Endothelial cell of umbilical vein (primary cell): ENCODE measurements at places on chromosomes 12 and 14.

DNA sequence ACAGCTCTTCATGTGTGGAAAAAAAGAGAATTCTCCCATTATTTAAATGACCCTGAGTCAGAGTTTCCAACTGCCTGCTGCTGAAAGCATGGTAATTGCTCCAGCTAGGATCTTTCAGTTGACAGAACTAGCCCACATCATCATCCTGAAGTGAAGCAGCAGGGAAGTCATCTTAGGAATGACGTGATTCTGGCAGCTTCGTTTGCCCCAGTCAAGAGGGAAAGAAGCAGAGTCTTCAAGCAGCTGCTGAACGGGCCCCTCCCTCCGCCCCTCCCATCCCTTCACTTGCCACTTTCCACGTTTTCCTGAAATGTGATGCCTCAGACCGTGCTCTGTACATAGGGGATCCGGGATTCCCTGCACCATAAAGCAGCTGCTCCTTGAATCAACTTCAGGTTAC lies 455.0 kb upstream of the TMEM132C start:
- DNase-seq = no peak

- DNase-seq = no peak
Observed at GRCh38 chr14:24632761-24633160, 1.2 kb downstream of the GZMB start.

GRCh38 chr12:88472248-88472647 lies 108.0 kb downstream of the KITLG start:
- no peak for DNase-seq

- no peak for DNase-seq
Observed at GRCh38 chr14:88864198-88864597, 39.7 kb downstream of the TTC8 start.

DNA sequence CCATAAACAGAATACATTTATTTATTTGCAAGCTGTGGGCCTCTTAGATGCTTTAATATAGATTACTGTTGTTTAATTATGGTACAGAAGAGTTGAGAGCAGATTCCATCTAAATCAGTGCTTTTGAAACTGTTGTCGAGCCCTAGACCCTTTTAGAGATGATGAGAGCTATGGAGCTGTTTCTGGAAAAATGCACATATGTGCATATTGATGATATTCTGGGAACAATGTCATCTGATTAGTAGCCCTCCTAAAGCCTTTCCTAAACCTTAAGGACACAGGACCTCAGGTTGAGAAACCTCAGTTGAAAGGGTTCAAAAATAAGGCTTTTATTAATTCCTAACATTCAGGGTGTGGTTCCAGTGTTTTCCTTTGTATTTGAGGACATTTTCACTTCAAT lies 11.7 kb downstream of the PRKCH start:
- DNase-seq = no peak

- DNase-seq = no peak
Observed at GRCh38 chr12:50636505-50636904, 127.4 kb upstream of the ATF1 start.

DNA sequence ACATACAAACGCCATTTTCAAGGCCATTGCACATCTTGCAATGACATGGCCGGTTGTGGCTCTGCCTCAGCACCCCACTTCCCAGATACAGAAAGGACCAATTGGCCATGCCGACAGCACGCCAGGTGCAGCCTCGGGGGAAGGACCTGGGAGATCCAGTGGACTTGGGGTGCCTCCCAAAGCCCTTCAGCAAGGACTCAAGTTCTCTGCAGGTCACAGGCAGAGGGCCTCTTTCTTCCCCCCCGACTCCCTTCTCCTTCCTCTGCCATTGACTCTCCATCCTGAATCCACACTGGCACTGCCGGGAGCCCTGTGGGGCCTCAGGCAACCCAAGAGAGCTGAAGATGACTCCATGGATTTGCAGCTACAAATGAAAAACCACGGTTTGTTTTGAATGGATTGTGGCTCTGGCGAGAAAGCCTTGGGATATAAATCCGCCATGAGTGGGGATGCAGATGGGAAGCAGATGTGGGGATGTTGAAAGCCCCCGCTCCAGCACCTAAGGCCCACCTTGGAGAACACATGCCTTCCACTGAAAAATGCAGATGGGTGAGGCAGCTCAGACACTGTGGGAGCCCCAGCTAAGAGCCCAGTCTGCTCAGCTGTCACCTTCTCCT lies 35.1 kb upstream of the LTBP2 start:
- no peak for DNase-seq

GRCh38 chr12:29152223-29152868 lies 3.3 kb downstream of the FAR2 start:
- no peak for DNase-seq

- no peak for DNase-seq
Observed at GRCh38 chr12:81176796-81177195, 98.9 kb downstream of the ACSS3 start.

GRCh38 chr12:109858764-109859163 lies 21.6 kb downstream of the GLTP start:
- DNase-seq = no peak

- no peak for DNase-seq
Observed at GRCh38 chr12:112740387-112740934, 51.1 kb upstream of the RPH3A start.

DNA sequence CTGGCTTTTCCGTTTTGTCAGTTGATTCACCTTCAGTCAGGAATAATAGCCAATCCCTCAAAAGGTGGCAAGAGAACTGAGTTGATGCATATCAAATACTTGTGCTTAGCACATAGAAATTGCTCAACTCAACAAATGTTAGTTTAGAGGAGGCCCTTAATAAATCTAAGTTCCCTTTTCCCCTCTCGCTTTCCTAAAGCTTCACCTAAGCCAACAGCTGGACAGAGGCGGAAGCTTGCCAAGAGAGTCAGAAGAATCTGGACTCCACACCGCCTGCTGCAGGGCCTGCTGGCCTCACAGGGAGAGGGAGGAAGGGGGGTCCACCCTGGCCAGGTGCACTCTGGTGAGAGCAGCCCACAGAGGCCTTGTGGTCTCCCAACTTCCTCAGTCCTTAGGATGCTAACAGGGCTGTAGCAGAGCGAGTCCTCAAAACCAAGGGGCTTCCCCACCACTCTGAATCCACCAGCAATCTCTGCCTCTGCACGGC lies 213.1 kb downstream of the CHST11 start:
- no peak for DNase-seq

- DNase-seq = no peak
Observed at GRCh38 chr12:94244165-94245133, 96.1 kb downstream of the PLXNC1 start.

DNA sequence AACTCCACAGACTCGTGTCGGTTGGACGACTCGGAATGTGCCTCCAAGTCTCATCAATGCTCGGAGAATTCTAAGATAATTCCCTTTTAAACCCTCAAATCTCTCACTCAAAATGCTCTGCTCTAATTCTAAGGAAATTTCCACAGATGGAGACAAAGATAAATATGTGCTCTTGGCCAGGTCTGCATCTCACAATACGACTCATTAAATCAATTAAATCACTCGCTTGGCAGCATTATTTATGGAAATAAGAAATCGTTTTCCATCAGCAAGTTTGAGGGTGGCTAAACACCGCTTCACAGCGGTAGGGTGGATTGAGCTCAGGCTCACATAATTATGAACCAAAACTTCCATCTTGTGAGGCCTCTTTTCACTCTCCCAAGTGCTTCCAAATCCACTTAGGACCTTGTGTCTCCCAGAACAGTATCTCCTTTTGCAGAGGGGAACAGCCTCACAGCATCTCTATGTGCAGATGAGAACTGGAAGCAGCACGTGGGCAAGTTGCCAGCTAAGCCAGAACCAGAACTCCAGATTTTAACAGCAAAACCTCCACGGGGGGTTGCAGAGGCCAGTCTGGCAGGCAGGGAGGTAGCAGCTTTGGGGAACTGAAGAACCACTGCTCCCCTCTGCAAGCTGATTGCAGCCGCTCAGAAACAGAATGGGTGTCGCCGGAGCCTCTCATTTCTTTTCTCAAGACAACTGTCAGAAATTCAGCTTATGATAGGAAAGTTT lies 43.8 kb downstream of the RIMBP2 start:
- no peak for DNase-seq

DNA sequence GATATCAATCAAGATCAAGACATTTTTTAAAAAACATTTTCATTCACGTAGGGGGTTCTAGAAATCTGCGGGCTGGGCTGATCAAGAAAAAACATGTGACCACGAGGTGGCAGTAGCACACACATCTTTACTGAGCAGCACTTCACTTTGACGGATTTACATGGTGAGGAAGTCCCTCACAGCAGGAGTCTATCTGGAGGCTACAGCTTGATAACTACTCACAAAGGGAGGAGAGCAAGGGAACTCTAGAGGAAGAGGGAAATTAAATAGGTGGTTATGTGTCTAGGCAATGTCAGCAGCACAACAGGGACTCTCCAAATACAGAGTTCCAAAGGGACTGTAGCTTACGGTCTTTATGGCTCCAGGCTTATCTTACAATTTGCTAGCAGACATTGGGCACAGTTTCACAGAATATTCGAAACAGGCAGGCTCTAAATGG lies 248.1 kb downstream of the DPY19L2 start:
- DNase-seq = peak; percentile 80

DNA sequence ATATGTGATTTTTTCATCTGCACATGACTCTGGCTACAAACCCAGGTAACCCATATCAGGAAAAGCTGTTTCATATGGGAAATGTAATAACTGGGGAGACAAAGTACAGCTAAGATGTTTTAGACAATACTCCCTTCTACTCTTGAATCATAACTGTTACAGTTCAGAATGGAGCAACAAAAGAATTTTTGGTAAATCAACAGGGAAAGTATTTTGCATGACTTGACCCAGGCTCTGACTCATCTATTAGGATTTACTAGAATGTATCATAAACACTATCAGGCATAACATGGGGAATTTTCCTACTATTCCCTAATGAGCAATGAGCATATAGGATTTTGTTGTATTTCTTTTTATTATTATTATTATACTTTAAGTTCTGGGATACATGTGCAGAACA lies 553.0 kb downstream of the SLC16A7 start:
- DNase-seq = peak; percentile 82

DNA sequence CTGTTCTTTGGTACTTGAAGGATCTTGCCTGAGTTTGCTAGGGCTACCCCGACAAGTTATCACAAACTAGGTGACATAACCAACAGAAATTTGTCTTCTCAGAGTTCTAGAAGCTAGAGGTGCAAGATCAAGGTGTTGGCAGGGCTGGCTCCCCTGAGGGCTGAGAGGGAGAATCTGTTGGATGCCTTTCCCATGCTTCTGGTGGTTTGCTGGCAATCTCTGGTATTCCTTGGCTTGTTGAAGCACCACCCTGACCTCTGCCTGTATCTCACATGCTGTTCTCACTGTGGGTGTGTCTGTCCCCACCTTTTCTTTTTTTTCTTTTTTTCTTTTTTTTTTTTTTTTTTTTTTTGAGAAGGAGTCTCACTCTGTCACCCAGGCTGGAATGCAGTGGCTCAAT lies 81.2 kb downstream of the VCPKMT start:
- DNase-seq = no peak

DNA sequence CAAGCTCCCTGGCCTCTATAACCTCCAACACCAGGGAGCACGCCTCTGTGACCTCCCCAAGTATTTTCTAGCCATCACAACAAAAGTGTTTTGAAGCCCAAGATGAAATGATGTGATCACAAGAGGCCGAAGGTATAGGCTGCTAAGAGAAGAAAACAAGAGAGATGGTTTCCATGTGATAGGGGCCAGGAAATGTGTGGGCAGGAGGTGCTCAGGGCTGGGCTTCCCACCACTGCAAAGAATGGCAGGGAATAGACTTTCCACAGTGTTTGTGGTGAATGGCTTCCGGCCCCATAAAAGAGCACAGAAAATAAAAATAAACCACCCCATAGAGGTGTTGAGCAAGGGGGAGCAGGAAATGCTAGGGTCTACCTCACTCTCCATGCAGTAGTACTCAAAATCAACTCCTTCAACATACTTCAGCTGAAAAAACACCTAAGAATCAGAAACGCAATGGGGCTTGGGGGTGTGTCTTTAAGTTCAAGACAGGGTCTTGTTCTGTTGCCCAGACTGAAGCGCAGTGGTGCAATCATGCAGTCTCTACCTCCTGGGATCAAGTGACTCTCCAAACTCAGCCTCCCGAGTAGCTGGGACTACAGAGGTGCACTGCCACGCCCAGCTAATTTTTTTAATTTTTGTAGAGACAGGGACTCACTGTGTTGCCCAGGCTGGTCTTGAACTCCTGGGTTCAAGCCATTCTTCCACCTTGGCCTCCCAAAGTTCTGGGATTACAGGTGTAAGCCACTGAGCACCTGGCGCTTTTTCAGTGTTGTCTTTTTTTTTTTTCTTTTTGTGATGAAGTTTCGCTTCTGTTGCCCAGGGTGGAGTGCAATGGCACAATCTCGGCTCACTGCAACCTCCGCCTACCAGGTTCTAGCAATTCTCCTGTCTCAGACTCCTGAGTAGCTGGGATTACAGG lies 27.1 kb downstream of the DAD1 start:
- peak; percentile 70 for DNase-seq

GRCh38 chr12:17778242-17778641 lies 311.8 kb downstream of the RERGL start:
- no peak for DNase-seq

DNA sequence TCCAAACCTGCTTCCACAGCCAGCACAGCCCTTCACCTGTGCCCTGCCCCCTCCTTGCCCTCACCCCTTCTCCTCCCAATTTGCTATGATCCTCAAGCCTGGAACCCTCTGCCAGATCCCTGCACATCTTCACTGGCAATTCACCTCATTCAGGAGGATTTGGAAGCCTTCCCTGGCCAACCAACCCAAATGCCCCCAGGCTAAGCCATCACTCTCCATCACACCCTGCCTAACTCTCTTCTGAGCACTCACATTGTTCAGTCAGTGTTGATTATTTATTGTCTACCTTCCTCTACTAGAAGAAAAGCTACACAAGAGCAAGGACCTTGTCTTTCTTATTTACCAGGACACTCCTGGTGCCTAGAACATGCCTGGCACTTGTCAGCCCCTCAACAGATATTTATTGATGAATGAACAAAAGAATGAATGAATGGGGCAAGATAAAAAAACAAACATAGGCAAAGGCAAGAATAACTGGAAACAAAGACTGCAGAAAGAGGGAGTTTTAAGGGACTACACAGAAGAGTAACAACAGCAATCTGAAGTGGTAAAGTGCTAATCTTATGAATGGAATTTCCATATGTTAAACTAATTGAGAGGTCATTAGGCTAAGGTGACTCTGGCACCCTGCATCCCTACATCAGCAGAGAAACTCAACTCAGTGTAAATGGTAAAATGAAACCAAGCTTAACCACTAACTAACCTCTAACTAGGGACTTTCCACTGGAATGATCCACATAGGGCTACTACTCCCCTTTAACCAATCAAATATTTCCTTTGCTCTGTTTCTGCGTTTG lies 33.4 kb downstream of the TMTC1 start:
- DNase-seq = no peak

GRCh38 chr12:47818467-47819137 lies 1.1 kb downstream of the HDAC7 start:
- peak; percentile 69 for DNase-seq
